Thoracic aorta endothelial cell (primary cell): ENCODE measurements at places on chromosomes 5 and 9. TPM values are rescaled to one million over a fixed set of nuclear protein-coding genes. Genes with fewer than 3 reads are reported as not detected.

Gene PRKAA1
- 168 and 170 TPM in 2 replicates for total RNA-seq

Gene AGXT2
- not detected in 2 replicates for total RNA-seq

Gene AQP7
- 0.13 TPM in 1 of 2 replicates, not detected in the other for total RNA-seq

Gene SCGB3A2
- total RNA-seq: not detected in 2 replicates

Gene GRAMD2B
- total RNA-seq: 3.4 and 3.5 TPM in 2 replicates

Gene PURA
- total RNA-seq: 19.4 and 20.3 TPM in 2 replicates

Gene HAVCR2
- total RNA-seq: under 0.01 and 0.07 TPM in 2 replicates
